ENCODE measurements at places on chromosomes 11 and 22. TPM values are rescaled to one million over a fixed set of nuclear protein-coding genes. Genes with fewer than 3 reads are reported as not detected.
A peak's percentile ranks its signal among the peaks of the same experiment; 100 is the strongest.

FAR1 gene
- total RNA-seq = 120 TPM

- no peaks in the 10 kb centered on the region for H3K4me1 ChIP-seq
- no peak for DNase-seq
- H3K4me3 ChIP-seq = no peak overlapping the region
- H3K27ac ChIP-seq = no peak overlapping the region
These were observed 28.1 kb downstream of the VSTM5 start for GRCh38 chr11:93822359-93822758.

- H3K27ac ChIP-seq = peak within 1 kb of the TSS; percentile 86
- peaks cover 3% of the 10 kb centered on the region for H3K36me3 ChIP-seq
- DNase-seq = peak; percentile 83
- H3K4me3 ChIP-seq = peak within 1 kb of the TSS; percentile 97
- peaks cover 5% of the 10 kb centered on the region for H3K27me3 ChIP-seq
These were observed at the start of gene AP5B1 for GRCh38 chr11:65780770-65781151. Gene AP5B1, minus strand, starts transcription at chr11:65780976. Its CDS starts 385 bp downstream, at chr11:65780591.

DNA sequence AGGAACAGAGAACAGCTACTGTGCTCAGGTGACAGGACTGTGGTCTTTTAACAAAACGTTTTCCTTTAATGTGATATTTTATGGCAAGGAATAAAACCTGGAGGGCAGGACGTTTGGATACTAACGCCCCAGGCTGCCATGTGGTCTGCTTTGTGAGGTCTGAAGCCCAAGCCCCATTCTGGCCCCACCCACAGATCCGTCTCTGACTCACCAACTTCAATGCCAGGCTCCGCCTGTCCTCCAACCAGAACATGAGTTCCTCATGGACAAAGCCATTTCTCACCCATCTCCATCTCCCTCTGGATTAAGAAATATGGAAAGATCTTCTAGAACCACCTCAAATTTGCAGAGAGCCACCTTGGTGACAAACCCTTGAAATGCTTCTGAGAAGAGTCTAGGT, 148.8 kb downstream of the CRYBB2 start:
- H3K36me3 ChIP-seq = no peaks in the 10 kb centered on the region
- peaks cover 19% of the 10 kb centered on the region for H3K4me1 ChIP-seq
- no peaks in the 10 kb centered on the region for H3K27me3 ChIP-seq

FIBIN gene
- 3.4 TPM for total RNA-seq

OR5A1 gene
- not detected for total RNA-seq

DNA sequence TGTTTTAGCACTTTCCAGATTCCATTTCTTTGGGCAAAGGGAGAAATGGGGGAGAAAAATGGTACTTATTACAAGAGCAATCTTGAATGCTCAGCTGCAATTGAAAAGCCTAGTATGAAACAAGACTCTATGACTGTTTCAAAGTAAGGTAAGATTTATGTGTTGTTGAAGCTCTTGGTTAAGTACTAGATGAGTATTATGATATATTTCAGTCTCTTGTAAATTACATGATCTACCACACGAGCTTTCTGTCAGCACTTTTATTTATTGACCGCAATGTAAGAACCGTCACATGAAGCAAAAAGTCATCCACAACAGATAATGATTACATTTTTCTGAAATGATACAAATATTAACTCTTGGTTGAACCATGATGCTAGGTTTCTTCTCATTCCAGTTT, 906.7 kb upstream of the CHORDC1 start:
- H3K27ac ChIP-seq = no peak overlapping the region
- no peak overlapping the region for H3K4me3 ChIP-seq
- no peaks in the 10 kb centered on the region for H3K36me3 ChIP-seq
- H3K4me1 ChIP-seq = no peaks in the 10 kb centered on the region
- DNase-seq = no peak
- H3K27me3 ChIP-seq = no peaks in the 10 kb centered on the region

IGLL1 gene
- not detected for total RNA-seq

NPAS4 gene
- 0.16 TPM for total RNA-seq

C11orf86 gene
- 88.3 TPM for total RNA-seq

GRCh38 chr11:67252831-67253239, 13.4 kb upstream of the GRK2 start:
- DNase-seq = no peak
- H3K36me3 ChIP-seq = peaks cover 61% of the 10 kb centered on the region
- no peaks in the 10 kb centered on the region for H3K27me3 ChIP-seq
- peaks cover 4% of the 10 kb centered on the region for H3K4me1 ChIP-seq

DNA sequence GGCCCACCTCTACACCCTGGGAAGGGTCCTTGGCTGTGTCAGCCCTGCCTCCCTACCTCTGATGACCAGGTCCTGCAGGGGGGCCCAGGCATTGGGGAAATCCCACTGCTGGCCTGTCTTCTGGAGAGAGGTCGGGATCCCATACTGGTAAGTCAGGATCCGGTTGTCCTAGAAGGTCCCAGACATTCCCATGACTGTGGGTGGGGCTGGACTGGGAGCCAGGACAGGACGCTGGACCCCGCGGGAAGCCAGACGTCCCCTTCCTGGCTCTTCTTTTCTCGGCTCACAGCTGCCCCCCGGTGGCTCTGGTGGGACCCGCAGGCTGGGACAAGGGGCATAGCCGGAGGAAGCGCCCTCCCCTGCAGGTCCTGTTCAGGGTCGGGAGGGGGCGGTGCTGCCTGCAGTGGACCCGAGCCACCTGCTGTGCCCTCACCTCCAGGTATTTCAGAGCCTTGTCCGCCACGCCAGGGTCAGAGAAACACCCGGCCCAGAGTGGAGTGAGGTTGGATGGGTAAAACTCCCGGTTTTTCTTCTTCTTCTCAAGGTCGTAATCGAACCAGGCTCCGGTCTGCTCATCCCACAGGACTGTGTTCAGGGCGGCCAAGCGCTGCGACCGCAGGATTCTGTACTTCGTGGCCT, 20.0 kb downstream of the TREH start:
- no peak overlapping the region for H3K4me3 ChIP-seq
- H3K36me3 ChIP-seq = no peaks in the 10 kb centered on the region
- H3K27me3 ChIP-seq = no peaks in the 10 kb centered on the region
- H3K27ac ChIP-seq = peak overlapping the region; percentile 6
- peak; percentile 93 for DNase-seq
- peaks cover 11% of the 10 kb centered on the region for H3K4me1 ChIP-seq

GRCh38 chr11:32006799-32007388, 84.0 kb upstream of the RCN1 start:
- no peak for DNase-seq
- no peak overlapping the region for H3K27ac ChIP-seq
- no peak overlapping the region for H3K4me3 ChIP-seq
- no peaks in the 10 kb centered on the region for H3K4me1 ChIP-seq
- H3K36me3 ChIP-seq = no peaks in the 10 kb centered on the region

GRCh38 chr11:19428206-19429002, 187.7 kb upstream of the E2F8 start:
- H3K4me1 ChIP-seq = no peaks in the 10 kb centered on the region
- no peaks in the 10 kb centered on the region for H3K36me3 ChIP-seq
- H3K27ac ChIP-seq = no peak overlapping the region
- H3K4me3 ChIP-seq = no peak overlapping the region

SLC22A25 gene
- total RNA-seq = not detected

GRCh38 chr11:26572770-26573402, 823 bp upstream of the MUC15 start:
- no peak overlapping the region for H3K4me3 ChIP-seq
- H3K4me1 ChIP-seq = no peaks in the 10 kb centered on the region
- H3K27me3 ChIP-seq = no peaks in the 10 kb centered on the region
- no peak overlapping the region for H3K27ac ChIP-seq

TSPAN18 gene
- 5.2 TPM for total RNA-seq

USP2 gene
- 21.9 TPM for total RNA-seq

DNA sequence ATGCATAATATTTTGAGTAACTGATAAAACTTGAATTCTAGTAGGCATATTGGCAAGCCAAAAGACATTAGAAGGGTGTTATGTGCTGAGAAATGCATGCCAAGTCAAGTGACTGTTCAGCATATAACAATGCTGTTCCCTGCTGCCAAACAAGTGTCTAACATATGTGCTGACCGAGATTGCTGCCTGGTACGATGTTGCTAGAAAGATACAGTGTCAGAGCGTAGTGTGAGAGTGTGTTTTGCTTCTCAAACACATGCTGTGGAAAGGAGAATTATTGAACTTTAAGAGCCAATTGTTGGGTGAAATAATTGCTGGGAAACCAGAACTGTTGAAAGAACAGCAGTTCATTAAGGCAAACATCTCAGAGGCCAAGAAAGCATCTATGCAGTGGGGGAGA, 71.3 kb upstream of the GRIA4 start:
- H3K4me3 ChIP-seq = no peak overlapping the region
- no peaks in the 10 kb centered on the region for H3K36me3 ChIP-seq
- no peaks in the 10 kb centered on the region for H3K4me1 ChIP-seq
- no peaks in the 10 kb centered on the region for H3K27me3 ChIP-seq

DNA sequence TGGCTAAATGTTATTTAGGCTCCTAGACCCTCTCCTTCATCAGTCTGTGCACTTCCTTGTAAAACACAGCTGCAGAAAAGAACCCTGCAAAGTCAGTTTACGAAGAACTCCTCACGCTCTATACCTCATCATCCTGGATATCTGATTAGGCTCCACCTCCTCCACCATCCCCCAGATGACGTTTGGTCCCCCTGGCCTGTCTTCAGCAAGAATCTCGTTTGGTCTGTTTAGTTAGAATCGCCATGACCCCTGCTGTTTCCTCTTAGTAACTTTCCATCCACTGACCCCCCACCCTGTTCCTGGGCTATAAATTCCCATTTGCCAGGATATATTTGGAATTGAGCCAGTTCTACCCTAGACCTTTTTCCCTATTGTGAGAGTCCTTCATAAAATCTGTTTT, 214.1 kb downstream of the OPCML start:
- no peaks in the 10 kb centered on the region for H3K27me3 ChIP-seq
- no peaks in the 10 kb centered on the region for H3K4me1 ChIP-seq
- no peak overlapping the region for H3K27ac ChIP-seq
- H3K4me3 ChIP-seq = no peak overlapping the region
- H3K36me3 ChIP-seq = no peaks in the 10 kb centered on the region
- no peak for DNase-seq

DNA sequence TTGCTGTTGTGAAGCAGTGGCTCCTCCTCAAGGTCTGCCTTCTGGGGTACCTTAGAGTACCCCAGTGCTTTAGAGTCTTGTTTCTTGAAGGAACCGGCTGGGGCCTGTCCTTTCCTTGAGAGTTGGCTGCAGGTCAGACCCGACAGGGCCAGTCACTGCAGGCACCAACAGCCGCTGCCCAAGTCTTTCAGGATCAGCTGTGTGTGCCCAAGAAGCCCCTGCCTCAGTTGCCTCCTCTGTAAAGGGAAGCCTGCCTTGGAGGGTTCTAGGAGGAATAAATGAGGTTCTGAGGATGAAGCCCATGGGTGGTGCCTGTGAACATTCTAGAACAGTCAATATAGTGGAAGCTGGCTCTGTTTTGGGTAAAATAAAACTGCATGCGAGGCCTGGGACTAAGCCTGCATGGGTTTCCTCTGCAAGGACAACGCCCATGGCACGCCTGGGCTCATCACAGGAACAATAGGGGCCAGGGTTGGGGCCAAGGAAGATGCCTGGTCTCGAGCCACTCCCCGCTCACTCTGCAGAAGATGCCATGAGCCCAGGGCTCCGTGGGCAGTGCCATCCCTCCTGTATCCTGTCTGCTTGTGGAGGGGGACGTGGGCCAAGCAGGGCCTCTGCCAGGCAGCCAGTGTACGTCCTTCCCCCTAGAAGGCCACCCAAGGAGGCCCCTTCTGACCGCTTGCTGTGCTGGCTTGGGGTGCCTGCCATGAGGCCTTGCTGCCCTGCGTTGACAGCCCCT, 81.6 kb downstream of the MED15 start:
- H3K36me3 ChIP-seq = peaks cover 14% of the 10 kb centered on the region
- no peaks in the 10 kb centered on the region for H3K27me3 ChIP-seq
- no peak overlapping the region for H3K4me3 ChIP-seq
- no peaks in the 10 kb centered on the region for H3K4me1 ChIP-seq
- H3K27ac ChIP-seq = no peak overlapping the region

DNA sequence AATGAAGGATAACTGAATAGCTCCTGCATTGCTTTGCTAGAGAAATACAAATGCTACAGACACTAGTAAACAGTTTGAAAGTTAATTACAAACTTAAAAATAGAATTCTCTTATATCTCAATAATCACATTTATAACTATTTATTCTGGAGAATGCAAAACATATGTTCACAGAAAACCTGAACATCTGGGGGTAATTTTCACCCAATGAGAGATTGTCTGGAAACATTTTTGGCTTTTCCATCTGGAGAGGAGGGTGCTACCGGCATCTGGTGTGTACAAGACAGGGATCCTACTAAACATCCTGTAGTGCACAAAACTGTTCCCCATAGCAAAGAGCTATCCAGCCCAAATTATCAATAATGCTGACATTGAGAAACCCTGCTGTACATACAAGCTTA, 378.4 kb upstream of the CHORDC1 start:
- no peak overlapping the region for H3K27ac ChIP-seq
- no peak for DNase-seq
- H3K4me1 ChIP-seq = no peaks in the 10 kb centered on the region
- H3K4me3 ChIP-seq = no peak overlapping the region
- H3K36me3 ChIP-seq = no peaks in the 10 kb centered on the region
- H3K27me3 ChIP-seq = no peaks in the 10 kb centered on the region

DNA sequence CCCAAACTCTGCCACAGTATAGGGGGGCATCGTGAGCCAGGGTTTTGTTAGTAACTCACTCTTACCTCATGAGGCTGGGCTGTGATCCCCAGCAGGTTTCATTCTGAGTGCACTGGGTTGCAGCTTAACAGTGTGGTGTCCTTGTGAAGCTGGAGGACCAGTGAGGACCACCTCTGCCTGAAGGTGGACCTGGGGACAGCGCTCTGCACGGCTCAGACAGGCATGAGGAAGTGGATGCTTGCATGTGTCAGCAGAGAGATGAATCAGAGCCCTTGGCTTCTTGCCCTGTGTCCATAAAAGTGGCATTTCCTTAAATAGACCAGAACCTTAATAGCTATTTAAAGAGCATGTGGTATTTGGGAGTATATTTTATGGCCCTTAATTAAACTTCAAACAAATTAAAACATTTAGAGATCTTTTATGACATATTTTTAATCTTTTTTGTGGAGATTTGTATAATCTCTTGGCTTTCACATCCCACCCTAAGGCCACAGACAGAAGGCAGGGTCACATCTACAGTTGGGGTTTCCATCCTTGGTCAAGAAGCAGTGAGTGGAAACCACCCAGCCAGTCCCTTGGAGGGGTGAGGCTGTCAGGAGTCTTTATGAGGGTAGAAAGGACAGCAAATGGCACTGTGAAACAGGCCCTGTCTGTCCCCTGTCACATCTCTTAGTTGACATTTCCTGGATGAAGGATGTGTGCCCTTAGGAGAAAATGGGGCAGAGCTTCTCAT, 24.8 kb upstream of the ADORA2A start:
- peaks cover 6% of the 10 kb centered on the region for H3K36me3 ChIP-seq
- DNase-seq = peak; percentile 92
- no peak overlapping the region for H3K4me3 ChIP-seq
- H3K27me3 ChIP-seq = no peaks in the 10 kb centered on the region
- peak overlapping the region; percentile 50 for H3K27ac ChIP-seq
- H3K4me1 ChIP-seq = peaks cover 42% of the 10 kb centered on the region

DNA sequence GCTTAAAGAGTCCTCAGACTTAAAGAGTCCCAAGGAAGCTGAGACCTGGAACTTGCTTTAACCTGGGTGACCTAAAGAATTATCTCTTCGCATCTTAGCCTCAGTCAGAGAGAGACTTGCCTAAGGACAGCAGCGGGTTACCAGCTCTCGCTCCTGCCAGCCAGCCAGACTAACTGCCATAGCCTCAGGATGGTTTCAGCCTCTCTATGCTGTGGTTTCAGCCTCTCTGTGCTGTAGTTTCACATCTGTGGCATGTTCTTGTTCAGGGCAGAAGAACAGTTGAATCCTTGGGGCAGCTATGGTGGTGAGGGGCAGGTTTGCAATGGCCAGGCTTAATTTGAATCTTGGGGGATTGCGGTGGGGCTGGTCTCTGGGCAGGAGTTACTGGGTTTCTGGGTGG, 2.3 kb downstream of the FRMD8 start:
- H3K27me3 ChIP-seq = no peaks in the 10 kb centered on the region
- no peak overlapping the region for H3K4me3 ChIP-seq
- DNase-seq = no peak
- H3K4me1 ChIP-seq = peaks cover 44% of the 10 kb centered on the region
- H3K36me3 ChIP-seq = no peaks in the 10 kb centered on the region
- H3K27ac ChIP-seq = no peak overlapping the region

DDIAS gene
- total RNA-seq = 0.95 TPM

TCP11L1 gene
- total RNA-seq = 90.2 TPM

SYT12 gene
- total RNA-seq = not detected
